ENCODE measurements at places on chromosomes 1 and 21. TPM values are rescaled to one million over a fixed set of nuclear protein-coding genes. Genes with fewer than 3 reads are reported as not detected.

DNA sequence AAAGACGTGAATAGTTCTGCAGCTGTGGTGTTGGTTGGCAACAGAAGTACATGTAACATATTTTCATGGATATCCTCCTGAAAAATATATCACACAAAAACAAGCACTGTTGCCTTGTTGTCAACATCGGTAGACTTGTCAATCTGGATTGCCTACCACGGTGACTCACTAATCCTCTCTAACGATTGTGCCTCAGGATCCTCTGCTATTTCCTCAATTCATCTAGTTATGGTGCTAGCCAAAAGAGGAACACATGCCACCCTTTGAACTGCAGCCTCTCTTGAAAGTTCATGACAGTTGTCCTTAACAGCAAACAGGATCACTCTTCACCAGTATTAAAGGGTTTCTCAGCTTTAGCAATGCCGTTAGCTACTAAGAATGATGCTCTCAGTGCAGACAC is 25.7 kb downstream of the RASAL2 start:
- no peak for DNase-seq

CD1B gene
- polyA plus RNA-seq: not detected

SCMH1 gene
- 35.8 TPM for polyA plus RNA-seq

NBPF12 gene
- polyA plus RNA-seq: 13.1 TPM

DNA sequence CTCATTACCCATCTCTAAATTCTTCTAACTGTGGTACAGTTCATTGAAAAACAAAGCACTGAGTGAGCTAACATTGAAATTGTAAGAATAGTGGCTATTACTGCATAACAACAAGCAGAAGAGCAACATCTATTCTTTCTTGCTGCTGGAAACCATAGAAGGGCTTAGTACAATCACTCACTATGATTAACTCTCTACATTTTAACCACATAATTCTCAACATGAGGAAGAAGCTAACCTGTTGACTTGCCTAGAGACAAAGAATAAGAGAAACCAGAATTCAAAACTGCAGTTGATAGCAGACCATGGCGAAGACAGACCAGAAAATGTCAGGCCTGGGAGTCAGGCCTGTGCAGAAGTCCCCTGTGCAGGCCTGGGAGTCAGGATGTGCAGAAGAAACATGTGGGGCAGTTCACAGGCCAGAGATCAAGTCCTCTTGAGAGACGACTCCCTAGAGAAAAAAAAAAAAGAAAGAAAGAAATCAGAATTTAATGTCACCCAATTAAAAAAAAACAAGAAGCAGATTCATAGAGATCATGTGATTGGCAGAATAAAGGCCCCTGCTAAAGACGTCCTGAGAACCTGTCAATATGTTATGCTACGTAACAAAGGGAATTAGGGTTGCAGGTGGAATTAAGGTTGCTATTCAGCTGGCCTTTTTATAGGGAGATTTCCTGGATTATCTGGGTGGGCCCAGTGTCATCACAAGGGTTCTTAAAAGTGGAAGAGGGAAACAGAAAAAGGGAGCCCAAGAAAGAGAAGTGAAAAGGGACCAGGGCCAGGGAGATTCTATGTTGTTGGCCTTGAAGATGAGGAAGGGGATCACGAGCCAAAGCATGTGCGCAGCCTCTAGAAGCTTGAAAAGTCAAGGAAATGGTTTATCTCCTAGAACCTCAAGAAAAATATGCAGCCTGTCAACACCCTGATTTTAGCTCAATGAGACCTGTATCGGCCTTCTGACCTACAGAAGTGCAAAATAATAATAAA is 94.9 kb downstream of the MRPL39 start:
- no peak for DNase-seq

- DNase-seq: peak; percentile 11
Measured at GRCh38 chr1:197171531-197171930, 25.1 kb upstream of the ASPM start.

TMEM35B gene
- 19.2 TPM for polyA plus RNA-seq

DNA sequence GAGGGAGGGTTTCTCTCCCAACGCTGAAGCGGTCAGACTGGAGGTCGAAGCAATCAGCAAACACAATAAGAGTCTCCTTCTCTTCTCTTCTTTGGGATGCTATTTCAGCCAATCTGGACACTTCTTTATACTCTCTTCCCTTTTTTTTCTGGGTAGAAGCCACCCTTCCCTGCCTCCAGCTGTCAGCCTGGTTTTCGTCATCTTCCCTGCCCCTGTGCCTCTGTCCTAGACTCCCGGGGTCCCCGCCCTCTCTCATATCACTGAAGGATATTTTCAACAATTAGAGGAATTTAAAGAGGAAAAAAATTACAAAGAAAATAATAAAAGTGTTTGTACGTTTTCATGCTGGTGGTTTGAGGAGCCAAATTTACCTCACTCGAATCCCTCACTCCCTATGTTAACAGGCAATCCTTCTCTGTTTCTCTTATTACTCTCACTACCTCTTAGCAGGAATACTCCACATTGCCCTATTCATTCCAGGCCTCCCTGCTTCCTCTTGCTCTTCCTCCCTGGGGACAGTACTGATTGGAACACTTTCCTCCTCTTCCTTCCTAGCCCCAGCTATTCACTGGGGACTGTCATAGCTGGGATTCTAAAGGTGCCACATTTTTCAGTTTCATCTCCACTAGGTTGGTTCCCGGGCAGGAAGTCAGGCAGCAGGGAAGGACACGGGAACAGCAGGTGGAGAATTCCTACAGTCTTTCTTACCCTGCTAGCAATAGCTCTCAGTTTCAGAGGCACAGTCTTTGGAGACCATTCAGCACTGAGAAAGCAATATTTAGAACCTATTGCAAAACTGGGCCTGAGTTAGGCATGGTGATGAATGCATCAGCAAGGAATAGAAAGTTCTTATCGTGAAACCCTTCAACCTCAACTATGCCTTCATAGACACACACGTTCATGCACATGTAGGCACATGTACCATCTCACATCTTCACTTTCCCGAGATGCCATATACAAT is 288.0 kb downstream of the PBX1 start:
- DNase-seq: no peak
